ENCODE measurements at places on chromosomes 12 and 14. TPM values are rescaled to one million over a fixed set of nuclear protein-coding genes. Genes with fewer than 3 reads are reported as not detected.
A peak's percentile ranks its signal among the peaks of the same experiment; 100 is the strongest.

DNA sequence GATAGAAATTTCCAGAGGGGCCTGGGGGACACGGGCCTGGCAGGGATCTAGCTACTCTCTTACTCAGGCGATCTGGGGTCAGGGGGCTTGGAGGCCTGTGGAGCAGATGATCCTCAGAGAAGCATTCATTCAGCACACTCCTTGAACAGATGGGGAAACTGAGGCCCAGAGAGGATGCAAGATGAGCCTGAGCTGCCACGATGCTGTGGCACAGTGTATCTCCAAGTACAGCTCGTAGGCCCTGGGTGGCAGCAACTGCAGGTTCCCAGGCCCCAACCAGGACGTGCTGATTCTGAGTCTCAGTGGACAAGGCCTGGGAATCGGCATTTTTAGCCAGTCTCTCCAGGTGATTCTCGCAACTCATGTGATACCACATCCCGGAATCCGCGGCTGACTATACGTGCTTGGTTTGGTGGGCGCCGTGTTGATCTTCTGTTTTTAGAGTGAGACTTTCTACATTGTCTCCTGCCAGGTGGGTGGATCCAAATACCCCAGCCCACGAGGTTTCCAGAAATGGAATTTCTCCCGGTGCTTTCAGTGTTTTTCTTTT, 22.5 kb downstream of the ADGRD1 start:
- DNase-seq: no peak

DNA sequence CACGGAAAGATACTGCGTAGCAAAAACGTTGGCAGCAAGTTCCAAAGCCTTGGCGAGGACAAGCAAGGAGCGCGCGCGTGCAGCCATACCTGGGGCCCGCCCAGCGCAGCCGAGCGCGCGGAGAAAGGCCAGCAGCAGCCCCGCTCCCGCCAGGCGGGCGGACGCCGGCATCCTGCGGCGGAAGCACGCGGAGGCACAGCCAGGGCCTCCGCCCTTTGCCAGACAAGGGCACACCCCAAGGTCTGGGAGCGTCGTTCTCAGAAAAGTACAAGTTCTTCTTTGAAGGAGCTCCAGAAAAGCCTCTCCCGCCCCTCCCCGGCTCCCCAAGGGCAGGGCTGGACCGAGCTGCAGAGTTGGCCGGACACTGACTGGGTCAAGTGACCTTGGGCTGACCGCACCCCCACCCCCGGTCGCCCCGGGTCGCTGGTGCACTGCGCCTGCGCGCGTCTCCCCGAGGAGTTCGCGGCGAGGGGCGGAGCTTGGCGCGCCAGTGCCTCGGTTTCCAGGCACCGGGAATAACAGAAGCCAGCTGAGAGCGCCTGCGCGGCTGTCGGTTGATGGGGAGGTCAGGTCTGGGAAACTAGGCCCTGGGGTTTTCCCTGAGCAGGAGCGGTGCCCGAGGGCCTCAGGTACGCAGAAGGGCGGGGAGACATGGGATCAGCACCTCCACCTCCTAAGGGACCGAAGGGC, at the start of gene ZC2HC1C:
Gene ZC2HC1C, plus strand, starts transcription at position 521 of the 690 bp plus-strand sequence. CDS start 933 bp downstream, outside the sequence.
- DNase-seq: peak; percentile 89

GRCh38 chr12:27652174-27652763, 44.0 kb upstream of the REP15 start:
- peak; percentile 91 for DNase-seq

USP5 gene
- total RNA-seq: 122 TPM

DNA sequence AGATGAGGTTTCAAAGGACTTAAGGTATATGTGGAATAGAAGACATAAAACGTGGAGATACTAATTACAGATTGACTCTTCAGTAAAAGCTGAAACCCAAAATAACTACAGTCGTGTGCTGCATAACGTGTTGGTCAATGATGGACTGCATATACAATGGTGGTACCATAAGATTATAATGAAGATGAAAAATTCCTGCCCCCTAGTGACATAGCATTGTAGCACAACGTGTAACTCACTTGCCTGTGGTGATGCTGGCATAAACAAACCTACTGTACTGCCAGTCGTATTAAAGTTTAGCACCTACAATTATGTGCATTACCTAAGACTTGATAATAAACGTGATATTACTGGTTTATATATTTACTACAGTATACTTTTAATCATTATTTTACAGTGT, 150.3 kb downstream of the LRRK2 start:
- DNase-seq: peak; percentile 35

GRCh38 chr12:18731156-18731555, 6.7 kb downstream of the PLCZ1 start:
- DNase-seq: no peak

- peak; percentile 66 for DNase-seq
These were observed 9.2 kb upstream of the INF2 start for GRCh38 chr14:104680056-104680805.

METTL17 gene
- total RNA-seq: 47.1 TPM

- DNase-seq: no peak
These were observed 679.2 kb downstream of the RPL10L start for GRCh38 chr14:45972416-45972815.

GRCh38 chr12:24902511-24903328, 46.2 kb downstream of the BCAT1 start:
- DNase-seq: no peak

DNA sequence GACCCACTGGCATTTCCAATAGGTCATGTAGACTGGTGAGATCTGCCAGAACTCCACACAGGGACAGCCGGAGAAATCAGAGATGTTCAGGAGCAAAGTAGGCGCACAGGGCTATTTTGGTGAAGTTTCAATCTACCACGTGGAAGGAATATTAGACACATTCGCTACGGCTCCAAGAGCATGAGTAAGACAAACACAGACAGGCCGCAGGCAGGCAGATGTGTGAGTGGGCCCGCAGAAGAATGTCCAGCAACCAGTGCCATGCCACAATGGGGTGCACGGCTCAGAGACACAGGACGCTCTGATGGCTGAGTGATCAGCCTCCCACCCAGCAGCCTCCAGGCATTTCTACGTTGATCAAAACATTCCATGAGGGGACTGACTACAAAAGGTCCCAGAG, 10.4 kb downstream of the SLC15A4 start:
- no peak for DNase-seq

GRCh38 chr14:104687601-104688504, 1.6 kb upstream of the INF2 start:
- peak; percentile 86 for DNase-seq

- no peak for DNase-seq
These were observed 746.6 kb downstream of the LRFN5 start for GRCh38 chr14:42353315-42353714.

DNA sequence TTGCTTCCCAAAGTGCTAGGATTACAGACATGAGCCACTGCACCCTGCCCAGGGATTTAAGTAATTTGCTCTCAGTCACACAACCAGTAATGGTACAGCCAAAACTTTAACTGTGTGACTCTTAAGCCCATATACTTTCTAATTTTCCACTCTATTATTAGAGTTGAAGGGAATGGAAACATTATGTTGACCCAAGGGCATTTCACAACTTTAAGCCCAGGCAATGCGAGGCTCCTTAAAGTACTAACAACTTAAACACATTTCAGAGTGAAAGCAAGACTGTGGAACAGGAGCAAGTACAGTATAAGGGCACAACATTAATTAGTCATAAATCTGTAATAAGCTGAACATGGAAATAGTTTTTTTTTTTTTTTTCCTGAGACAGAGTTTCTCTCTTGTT, 39.8 kb downstream of the BAZ1A start:
- no peak for DNase-seq

DNA sequence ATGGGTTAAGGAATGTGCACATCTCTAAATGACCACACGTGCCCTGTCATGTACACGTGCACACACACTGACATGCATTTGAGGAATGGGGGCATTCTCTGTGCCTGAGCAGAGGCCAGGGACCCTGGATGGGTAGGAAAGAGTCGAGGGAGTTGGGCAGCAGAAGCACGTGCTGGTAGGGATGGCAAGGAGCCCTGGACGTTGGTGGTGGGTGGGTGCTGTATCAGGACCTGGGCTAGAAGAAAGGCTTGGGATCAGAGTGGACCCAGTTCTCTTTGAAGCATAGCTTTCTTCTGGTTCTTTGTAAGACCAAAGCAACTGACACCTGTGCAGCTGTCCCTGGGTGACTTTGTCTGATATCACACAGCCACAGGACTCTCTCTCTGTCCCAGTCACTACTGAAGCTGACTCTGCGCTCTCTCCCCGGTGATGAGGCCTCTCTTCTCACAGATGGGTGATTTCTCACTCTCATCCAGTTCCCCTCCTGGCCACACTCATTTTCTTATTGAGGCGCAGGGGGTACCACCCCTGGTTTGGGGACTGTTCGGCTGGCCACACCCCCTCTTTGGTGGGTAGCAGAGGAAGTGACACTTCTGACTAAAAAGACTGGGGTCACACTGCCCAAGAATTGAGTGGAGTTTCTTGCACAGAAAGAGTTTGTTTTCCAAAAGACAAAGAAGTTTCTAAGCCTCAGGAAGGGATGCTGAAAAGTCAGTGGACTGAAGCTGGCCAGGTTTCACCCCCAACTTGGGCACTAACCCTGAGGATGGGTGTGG, 171.7 kb upstream of the RTL1 start:
- no peak for DNase-seq

DNA sequence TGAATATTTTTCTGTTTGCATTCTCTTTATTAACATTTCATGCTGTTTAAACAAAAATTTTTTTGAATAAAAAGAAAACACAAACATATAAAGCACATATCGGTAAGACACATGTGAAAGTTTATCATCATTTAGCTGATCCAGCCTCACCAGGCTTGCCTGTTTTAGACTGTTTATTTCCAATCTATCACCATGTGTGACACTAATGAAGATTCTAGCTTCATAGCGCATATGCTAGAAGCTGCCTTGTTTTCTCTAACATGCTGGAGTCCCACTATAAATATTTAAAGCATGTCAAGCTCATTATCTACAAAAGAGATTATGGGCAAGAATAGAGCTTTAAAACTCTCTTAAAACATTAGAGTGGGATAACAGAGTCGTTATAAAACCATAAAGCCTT, 25.4 kb upstream of the ADAMTS20 start:
- no peak for DNase-seq

ZFHX2 gene
- total RNA-seq: not detected

GRCh38 chr14:61315313-61315712, 6.1 kb upstream of the PRKCH start:
- no peak for DNase-seq

DDX47 gene
- 39.4 TPM for total RNA-seq
